Bone marrow (tissue), 2 donors: ENCODE measurements at places on chromosomes 7 and 10.

- DNase-seq: no peak
These were observed 192.7 kb downstream of the CELF2 start for GRCh38 chr10:11210211-11210922.

DNA sequence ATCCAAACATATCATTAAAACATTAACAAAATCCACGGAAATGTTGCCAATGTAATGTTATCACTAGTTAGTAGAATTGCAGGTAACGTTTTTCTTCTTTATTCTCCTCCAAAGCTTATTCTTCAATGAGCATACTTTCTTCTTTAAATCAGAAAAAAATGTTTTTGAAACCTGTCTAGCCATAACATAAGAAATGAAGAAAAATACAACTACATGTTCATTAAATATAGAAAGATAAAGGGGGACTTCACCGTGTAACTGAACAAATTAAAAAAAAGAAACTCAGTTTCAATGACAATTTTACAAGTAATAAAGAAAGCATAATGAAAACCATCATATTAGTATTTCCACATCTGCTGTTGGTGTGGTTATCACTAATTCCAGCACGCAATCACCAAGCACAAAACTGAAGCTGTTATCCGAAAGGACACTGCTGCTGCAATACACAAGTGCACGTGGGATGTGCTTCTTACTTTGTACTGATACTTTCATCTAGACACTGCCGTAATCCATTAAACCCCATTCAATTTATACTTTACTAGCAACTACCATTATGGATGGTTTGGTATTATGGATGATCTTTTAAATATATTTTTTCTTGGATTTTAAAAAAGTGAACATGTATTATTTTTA lies 9.6 kb downstream of the ESYT2 start:
- no peak for DNase-seq

GRCh38 chr10:118751265-118751664 lies 3.5 kb downstream of the CACUL1 start:
- DNase-seq: no peak

GRCh38 chr7:157819455-157819807 lies 482.6 kb downstream of the DNAJB6 start:
- no peak for DNase-seq

- no peak for DNase-seq
These were observed 858 bp downstream of the COPS6 start for GRCh38 chr7:100089458-100090196.

- DNase-seq: no peak
These were observed 411.9 kb downstream of the GRM8 start for GRCh38 chr7:126840869-126841268.

DNA sequence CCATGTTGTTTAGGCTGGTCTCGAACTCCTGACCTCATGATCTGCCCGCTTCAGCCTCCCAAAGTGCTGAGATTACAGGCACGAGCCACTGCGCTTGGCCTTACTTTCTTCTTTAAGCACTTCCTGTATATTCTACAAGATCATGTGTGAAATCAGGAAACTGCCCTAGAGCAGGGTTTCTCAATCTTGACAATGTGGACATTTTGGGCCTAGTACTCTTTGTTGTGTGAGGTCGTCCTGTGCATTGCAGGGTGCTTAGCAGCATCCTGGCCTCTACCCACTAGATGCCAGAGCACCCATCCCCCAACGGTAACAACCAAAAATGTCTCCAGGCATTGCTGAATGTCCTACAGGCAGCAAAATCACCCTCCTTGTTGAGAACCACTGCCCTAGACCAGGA lies 24.7 kb downstream of the RRP12 start:
- DNase-seq: no peak
